Stimulated activated CD4-positive, alpha-beta T cell treated with anti-CD3 and anti-CD28 coated beads, TNF-alpha, amount 100 ng/mL, for 1 hour (primary cell): ENCODE measurements at places on chromosomes 5 and 9.

- DNase-seq = no peak
These were observed 17.3 kb downstream of the USP20 start for GRCh38 chr9:129852579-129852978.

DNA sequence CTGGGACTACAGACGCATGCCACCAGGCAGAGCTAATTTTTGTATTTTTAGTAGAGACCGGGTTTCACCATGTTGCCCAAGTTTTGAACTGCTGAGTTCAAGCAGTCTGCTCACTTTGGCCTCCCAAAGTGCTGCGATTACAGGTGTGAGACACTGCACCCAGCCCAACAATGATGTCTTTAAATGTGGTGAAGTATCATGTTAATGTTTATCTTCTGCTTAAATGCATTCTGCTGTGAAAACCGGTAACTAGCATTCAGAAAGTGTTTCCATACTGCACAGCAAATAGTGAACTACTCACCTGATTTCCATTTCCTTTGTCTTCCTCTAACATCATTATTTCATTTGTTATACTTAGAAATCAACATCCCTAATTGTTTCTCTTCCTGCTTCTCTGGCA lies 264.0 kb upstream of the ITGA1 start:
- DNase-seq = no peak

- DNase-seq = no peak
These were observed 925 bp downstream of the LIFR start for GRCh38 chr5:38555354-38556087.

GRCh38 chr5:123085638-123086286 lies 3.3 kb upstream of the PRDM6 start:
- no peak for DNase-seq

- DNase-seq = no peak
These were observed 142.1 kb downstream of the PLK2 start for GRCh38 chr5:58317808-58318207.

DNA sequence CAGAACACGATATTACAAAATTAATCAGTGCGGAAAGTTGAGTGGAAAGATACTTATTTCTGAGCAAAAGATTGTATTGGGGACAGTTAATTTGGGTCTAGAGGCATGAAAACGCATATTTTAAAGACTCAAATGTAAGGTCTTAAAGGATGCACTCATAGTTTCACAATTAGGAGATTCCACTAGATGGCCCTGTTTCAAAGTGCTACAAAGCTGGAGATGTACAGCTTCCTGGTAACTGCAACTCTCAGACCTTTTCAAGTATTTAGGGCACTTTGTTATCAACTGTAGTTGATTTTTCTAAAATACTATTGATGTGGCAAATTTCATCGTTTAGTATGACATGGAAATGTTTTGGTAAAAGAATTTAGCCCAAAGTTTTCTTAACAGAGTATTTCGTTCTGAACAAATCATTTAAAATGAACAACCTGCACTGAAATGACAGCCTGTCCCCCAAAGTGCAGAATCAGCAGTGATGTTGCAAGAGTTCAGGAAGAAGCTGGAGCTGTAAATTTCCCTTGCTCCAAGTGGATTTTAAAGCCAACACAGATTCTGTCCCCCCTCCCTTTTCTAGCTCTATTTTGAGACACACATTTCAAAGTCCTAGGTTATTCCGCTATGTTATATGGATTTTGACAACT lies 16.2 kb upstream of the NDUFB6 start:
- DNase-seq = no peak

DNA sequence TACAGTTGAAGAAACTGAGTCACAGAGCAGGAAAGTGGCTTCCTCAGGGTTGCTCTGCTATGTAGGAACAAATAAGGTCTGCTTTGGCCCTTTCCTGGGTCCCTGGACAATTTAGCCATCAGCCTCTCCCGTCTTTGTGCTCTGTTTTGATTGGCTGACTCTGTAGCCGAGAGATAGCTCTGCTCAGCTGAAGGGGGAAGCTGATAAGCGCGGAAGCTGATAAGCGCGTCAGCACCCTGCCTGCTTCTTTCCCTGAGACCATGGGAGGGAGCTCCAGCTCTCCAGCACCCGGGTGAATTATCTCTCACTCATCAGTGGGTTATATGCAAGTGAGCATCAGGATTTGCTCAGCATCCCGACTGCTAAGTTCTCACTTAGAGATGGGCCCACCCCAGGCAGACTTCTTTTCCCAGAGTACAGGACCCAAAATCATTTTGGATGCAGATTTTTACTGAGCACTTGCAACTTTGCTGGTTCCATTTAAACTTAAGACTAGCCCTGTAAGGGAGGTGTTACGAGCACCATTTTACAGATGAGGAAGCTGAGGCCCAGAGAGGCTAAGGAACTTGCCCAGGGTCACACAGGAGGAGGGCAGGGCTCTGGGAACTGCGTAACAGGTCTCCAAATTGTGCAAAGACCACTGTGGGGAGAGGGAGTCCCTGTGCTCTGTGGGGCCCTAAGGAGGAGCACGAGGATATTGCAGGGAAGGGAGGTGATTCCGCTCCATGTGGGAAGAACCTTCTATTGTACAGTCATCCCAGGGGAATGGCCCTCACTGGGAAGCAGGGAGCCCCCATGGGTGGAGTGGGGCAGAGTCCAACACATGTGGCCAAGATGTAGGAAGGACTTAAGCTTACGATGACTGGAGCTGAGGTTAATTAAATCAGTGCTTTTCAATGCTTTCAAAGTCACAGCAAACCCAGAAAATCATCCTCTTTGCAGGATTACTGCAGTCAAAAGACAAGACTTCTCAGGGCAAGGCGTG lies 83.7 kb upstream of the ORM1 start:
- no peak for DNase-seq

DNA sequence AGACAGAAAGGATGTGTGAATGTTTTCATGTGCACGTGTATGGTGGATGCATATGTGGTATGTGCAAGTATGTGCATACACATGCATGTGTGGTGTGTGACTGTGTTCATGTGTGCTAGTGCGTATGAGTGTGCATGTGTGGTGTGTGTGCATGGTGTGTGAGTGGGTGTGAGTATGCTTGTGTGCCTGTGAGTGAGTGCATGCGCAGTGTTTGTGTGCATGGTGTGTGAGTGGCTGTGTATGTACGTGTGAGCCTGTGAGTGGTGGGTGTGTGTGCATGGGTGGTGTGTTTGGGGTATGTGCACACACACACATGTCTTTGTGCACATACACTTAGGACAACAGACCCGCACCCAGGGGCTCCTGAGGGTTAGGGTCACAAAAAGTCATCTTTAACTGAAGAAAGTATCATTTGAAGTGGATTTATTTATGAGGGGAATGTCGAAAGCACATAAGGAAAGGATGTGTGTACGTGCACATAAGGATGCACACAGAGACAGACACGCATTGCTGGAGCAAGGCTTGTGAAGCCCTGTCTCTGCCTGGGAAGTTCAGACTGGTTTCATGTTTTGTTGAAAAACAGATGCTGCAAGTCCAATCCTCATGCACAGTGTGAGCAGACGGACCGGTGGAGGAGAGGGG lies 237.0 kb downstream of the SYK start:
- DNase-seq = no peak

GRCh38 chr9:123457583-123457982 lies 101.6 kb downstream of the CRB2 start:
- no peak for DNase-seq

DNA sequence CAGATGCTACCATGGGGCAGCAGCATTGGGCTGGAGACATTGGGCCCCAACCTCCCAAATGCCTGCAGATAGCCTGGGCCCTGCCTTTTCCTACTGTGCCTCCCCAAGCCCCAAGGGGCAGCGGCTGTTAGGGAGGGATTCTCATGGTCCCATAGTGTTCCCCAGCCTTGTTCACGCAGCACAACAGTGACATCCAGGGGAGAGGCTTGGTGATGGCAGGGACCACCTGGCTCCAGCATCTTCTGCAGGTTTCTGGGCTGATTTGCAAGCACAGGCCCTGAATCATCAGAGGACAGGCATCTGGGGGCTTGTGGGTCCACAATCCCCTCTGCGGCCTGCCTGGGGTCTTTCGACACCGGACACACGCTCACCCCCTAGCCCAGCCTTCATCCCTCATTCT lies 354.6 kb downstream of the SLIT3 start:
- DNase-seq = no peak

DNA sequence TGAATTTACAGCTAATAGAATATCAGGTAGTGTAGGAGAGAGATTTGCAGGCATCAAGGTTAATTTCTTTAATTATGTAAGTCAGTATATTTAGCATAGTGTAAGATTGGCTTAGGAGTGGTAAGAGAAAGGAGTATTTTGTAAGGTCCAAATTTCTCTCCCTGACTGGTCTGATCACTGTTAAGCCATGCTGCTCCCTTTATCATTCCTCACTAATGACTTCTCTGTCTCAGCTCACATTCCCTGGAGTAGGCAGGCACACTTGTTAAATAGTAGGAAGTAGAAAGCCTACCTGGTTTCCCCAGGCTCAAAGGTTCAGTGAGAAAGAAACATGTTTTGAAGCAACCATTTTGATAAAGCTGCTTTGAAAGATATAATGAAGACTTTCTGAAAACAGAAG lies 90.7 kb downstream of the SMIM15 start:
- no peak for DNase-seq

- no peak for DNase-seq
These were observed at the start of gene LHFPL2 for GRCh38 chr5:78648359-78649210. TSS of gene LHFPL2 (minus strand) at chr5:78648772. CDS start at chr5:78510213, 138,559 bp downstream.

- no peak for DNase-seq
These were observed 183.1 kb downstream of the C9orf50 start for GRCh38 chr9:129437626-129438323.

DNA sequence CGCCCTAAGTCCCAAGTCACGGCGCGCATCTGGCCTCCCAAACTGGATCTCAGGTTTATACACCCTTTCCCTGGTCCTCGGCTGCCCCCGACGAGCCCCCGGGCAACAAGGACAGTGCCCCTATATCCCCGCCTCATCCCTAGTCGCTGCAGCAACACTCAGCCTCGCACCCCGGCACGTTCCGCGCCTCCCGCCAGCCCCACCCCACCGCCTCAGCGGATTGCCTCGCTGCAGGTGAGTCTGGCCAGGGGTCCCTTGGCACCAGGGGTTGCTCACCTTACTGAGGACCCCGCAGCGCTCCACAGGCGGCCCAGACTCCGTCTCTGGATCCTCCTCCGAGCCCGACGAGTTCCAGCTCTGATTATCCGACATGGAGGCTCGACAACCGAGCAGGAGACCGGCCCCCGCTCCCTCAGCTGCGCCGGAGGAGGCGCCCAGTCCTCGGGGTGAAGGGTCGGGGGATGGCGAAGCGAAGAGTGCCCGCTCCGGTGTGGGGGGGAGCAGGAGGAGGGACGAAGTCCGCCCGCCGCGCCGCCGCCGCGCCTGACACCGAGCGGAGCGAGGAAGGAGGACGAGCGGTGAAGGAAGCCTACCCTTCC lies 494 bp downstream of the CERT1 start:
- DNase-seq = no peak

DNA sequence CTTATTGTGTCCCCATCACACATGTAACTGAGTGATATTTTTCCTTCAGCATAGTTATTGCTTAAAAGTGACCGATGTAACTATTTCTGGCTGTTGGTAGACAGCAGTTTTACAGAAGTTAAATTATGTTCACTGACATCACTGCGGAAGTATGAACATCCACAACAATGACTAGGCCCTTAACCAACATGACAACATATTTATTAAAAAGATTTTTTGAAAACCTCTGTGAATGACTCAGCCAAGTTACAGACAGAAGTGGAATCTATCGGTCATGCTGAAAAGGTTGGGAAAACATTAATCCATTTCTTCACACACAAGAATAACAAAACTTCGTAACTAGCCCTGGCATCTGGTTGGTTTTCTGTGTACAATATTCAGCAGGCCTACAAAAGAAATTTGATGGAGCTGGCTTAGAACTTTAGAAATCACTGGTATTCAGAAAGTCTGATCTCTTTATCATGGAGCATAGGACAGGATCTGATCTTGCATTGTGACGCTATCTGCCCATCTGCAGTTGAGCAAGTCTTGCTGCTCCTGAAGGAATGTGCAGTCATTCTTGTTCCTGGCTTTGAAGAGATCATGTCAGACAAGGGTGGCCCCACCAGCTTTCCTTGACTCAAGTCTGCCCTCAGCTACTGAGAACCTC lies 6.5 kb downstream of the GLIS3 start:
- DNase-seq = no peak

- no peak for DNase-seq
These were observed 206.8 kb downstream of the SAXO1 start for GRCh38 chr9:18826248-18826647.

DNA sequence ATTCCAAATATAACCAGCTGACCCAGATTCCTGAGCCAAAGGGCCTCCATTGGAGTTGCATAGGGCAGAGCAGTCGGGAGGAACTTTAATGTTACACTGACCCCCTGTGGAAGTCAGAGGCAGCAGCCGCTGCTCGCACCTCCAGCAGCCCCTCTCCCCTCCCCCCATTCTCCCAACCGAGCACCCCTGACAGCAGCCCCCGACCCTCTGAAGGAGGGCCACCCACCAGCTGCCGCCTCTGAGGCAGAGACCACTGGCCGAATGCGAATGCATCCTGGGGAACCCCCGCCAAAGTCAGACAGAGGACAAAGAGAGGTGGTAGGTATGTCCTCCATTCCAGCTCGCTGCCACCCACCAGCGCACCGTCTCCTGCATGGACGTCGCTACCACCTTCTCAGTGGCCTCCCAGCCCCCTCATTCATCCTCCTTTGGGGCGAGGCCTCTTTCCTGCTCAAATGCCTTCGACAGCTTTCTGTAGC lies 231.0 kb downstream of the CDK5RAP2 start:
- DNase-seq = no peak

DNA sequence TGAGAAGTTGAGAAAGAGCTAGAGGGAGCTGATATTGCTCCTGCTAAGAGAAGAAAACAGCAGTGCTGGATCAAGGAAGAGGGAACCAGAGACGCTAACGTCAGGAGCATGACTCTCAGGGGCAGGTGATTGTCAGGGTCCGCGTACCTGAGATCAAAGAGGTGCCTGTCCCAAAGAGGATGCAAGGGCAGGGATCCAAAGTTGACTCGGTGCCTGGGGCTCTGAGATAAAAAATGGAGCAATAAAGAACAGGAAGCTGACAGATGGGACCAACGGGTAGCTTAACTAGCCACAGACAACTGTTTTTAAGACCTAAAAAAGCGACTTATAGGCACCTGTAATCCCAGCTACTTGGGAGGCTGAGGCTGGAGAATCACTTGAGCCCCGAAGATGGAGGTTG lies 517.8 kb downstream of the IRX1 start:
- DNase-seq = no peak

GRCh38 chr9:2857564-2858198 lies 13.8 kb upstream of the PUM3 start:
- peak; percentile 15 for DNase-seq

DNA sequence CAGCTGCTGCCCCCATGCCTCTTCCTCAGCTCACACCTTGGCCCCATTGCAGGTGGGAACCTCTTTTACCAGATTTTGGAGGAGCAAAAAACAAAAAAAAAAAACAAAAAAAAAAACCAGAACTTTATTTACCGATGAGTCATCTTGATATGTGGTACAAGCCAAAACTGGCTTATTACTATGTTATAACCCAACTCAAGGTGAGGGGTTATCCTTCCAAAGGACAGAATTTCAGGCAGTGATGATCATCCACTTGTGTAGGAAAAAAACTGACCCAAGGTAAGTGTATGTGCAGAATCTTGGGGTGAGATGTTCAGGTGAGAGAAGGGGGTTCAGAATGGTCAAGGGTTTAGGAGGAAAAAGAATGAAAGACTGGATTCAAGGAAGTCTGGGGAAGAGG lies 142.6 kb upstream of the FST start:
- DNase-seq = no peak

- DNase-seq = no peak
These were observed 75.7 kb upstream of the OR2K2 start for GRCh38 chr9:111405701-111406100.
